ENCODE measurements at places on chromosomes 3 and 15.

GRCh38 chr3:66039590-66039887 lies 821 bp upstream of the MAGI1 start:
- no peak for DNase-seq

GRCh38 chr3:88364926-88365325 lies 215.2 kb downstream of the C3orf38 start:
- DNase-seq = no peak

DNA sequence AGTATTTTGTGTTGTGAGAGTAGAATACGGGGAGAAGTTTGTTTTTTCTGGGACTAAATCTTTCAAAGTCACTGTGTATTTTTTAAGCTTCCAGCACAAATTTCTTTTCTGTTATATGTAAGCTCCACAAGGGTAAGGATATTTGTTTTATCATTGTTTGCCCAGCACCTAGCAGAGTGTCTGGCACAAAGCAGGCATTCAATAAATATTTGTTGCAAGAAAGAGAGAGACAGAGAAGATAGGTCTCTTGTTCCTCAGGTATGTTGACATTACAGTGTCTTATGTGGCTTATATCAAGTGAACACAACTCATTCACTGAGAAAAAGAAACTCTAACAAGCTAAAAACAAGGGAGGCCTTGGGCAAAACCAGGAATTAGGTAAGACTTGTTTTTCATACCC lies 26.6 kb upstream of the FNDC3B start:
- DNase-seq = no peak

- no peak for DNase-seq
Measured at GRCh38 chr15:37098468-37099318, 1.7 kb downstream of the MEIS2 start.

DNA sequence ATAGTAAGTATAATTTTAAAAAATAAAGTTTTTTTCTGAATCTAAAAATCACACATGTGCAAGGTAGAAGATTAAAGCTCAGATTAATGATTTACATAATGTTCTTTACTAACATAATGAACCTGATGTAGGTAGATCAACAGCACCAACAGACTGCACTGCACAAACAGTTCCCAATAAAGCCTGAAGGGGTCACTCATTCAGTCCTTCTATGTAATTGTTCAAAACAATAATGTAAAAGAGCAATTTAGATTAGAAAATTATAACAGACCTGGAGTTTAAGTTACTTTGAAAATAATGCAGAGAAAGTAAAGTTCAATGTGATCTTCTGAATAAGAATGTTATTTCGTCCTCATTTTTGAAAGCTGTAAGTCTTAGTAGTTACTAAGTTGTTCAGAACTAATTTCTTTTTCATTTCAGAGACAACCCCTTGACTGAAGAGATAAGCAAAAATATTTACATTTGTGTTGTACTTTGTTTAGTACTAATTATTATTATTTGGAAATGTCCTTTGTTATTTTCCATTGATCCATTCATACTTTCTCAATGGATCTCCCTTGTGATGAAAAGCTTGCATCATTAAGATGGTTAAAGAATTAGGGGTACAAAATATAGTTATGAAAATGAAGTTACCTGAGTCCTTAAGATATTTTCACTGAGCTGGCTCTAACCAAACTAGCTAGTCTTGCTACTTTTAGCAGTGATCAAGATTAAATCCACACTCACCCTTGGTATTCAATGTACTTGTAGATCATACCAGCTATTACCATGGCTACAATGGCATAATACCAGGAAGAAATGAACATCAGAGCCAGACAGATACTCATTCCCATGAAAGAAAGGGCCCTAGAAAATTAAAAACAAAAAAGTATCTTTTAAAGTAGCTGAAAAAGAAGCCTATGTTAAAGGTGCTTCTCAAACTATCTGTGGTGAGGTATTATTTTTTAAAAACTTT lies 16.8 kb downstream of the EMC4 start:
- DNase-seq = no peak

DNA sequence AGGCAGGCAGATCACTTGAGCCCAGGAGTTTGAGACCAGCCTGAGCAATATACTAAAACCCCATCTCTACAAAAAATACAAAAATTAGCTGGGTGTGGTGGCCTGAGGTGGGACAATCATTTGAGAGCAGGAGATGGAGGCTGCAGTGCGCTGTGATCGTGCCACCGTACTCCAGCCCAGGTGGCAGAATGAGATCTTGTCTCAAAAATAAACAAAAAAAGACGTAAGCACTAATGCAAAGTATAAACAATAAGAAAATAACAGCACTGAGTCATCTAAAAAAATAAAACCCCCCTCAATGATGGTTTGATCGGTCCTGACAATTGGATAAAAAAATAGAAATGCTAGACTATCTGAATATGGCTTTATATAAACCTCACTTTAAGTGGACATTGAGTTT lies 3.6 kb downstream of the PPP1R2 start:
- DNase-seq = no peak

- DNase-seq = no peak
Measured at GRCh38 chr3:196726788-196727675, 12.6 kb upstream of the PAK2 start.

DNA sequence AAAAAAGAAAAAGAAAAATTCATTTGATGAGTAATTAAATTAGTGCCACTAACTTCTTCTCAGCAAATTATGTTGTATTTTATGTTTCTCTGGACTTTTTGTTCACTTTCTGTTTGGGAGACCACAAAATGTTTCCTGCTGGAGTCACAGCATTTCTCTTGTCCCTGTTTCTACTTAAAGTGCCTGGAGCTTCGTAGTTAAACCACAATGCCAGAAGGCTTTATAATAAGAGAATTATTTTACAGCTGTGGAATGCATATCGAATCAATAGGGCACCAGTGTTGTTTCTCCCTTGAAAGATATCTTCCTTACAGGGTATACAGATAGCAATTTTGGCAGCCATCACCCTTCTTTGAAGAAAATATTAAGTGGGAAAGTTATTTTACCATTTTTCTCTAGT lies 3.2 kb downstream of the DTWD1 start:
- DNase-seq = no peak

GRCh38 chr3:42736081-42736480 lies 33.5 kb upstream of the HHATL start:
- DNase-seq = no peak

GRCh38 chr3:143222505-143222904 lies 102.9 kb downstream of the CHST2 start:
- DNase-seq = no peak

GRCh38 chr15:90058308-90058707 lies 44.0 kb downstream of the IDH2 start:
- no peak for DNase-seq

GRCh38 chr3:20990896-20991295 lies 760.1 kb downstream of the ZNF385D start:
- no peak for DNase-seq

GRCh38 chr3:121629601-121630000 lies 31.1 kb downstream of the HCLS1 start:
- no peak for DNase-seq
